ENCODE measurements at places on chromosomes 12 and 14. TPM values are rescaled to one million over a fixed set of nuclear protein-coding genes. Genes with fewer than 3 reads are reported as not detected.

Gene MFAP5
- not detected for total RNA-seq

DNA sequence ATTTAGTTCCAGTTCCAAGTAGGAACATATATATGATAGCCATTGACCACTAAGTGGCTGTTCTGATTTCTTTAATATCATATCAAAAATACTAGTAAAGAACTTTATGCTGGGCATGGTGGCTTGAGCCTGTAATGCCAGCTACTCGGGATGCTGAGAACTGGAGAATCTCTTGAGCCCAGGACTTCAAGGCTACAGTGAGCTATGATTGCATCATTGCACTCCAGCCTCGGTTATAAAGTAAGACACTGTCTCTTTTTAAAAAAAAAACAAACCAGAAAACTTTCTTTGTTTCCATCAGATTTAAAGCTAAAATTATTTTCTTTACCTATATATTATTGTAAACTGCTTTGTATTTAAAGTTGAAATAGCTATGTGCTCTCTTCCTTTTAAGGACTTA is 127.0 kb downstream of the SCAF11 start:
- DNase-seq: no peak
- no peak overlapping the region for H3K27ac ChIP-seq
- H3K36me3 ChIP-seq: peaks cover 6% of the 10 kb centered on the region
- H3K4me1 ChIP-seq: no peaks in the 10 kb centered on the region
- no peak overlapping the region for H3K4me3 ChIP-seq

GRCh38 chr14:51487848-51488247 is 163.9 kb upstream of the FRMD6 start:
- no peaks in the 10 kb centered on the region for H3K36me3 ChIP-seq
- no peak overlapping the region for H3K4me3 ChIP-seq
- H3K27ac ChIP-seq: no peak overlapping the region
- H3K27me3 ChIP-seq: no peaks in the 10 kb centered on the region
- DNase-seq: no peak

DNA sequence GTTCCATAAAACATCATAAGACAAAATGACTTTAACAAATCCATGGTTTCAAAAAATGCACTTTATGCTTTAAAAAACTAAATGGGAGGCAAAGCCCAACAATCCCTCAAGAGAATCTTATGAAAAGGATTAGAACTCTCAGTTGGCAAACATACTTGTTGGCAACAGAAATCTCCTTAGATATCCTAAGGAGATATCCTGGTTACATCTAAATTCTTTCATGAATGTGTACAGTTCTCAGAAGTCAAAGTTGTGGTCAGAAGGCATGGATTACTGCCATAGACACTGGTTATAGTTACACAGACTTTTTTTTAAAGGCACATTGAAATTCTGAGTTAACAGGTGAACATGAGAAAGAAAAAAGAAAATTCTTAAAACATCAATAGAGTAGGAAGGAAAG is 17.5 kb upstream of the ISM2 start:
- H3K27me3 ChIP-seq: no peaks in the 10 kb centered on the region
- H3K27ac ChIP-seq: no peak overlapping the region
- no peak for DNase-seq

Gene DPY19L2
- 9.2 TPM for total RNA-seq

Gene ADAM21
- 0.17 TPM for total RNA-seq

GRCh38 chr12:7451756-7452155 is 7.8 kb upstream of the CD163L1 start:
- no peak overlapping the region for H3K4me3 ChIP-seq
- no peak for DNase-seq
- H3K27me3 ChIP-seq: no peaks in the 10 kb centered on the region
- H3K4me1 ChIP-seq: peaks cover 8% of the 10 kb centered on the region
- H3K27ac ChIP-seq: no peak overlapping the region

GRCh38 chr12:22101749-22102243 is 55.8 kb downstream of the CMAS start:
- H3K27ac ChIP-seq: no peak overlapping the region
- peak; percentile 11 for DNase-seq
- peaks cover 35% of the 10 kb centered on the region for H3K27me3 ChIP-seq

GRCh38 chr12:12946686-12947355 is 5.1 kb downstream of the GPRC5D start:
- H3K27me3 ChIP-seq: no peaks in the 10 kb centered on the region
- no peak overlapping the region for H3K27ac ChIP-seq
- peaks cover 20% of the 10 kb centered on the region for H3K4me1 ChIP-seq
- DNase-seq: no peak

DNA sequence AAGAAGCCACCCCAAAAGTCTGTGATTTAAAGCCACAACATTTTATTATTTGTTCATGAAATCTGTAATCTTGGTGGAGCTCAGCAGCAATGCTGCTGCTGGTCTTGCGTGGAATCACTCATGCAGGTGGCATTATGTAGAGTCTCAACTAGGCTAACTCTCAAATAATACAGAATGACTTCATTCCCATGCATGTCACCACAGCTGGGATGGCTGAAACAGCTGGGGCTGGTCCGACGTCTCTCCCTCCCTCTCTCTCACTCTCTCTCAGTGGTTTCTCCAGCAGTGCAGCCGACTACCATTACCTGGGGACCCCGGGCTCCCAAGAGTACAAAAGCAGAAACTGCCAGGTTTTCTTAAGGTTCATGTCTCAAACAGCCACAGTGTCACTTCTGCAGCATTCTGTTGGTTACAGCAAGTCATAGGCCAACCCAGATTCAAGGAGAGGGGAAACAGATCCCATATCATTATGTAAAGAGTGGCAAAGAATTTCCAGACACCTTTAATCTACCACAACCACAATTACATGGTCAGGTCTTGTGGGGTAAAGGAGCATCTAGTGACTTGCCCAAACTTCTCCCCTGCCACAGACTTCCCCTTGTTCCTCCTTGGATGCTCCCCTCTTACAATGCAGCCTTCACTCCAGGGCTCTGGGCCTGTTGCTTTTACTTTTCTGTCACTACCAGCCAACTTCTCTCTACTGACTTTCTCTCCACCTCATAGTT is 192.0 kb upstream of the HMGA2 start:
- peaks cover 20% of the 10 kb centered on the region for H3K36me3 ChIP-seq
- H3K4me3 ChIP-seq: peak overlapping the region; percentile 31
- H3K27ac ChIP-seq: peak overlapping the region; percentile 90
- DNase-seq: no peak
- no peaks in the 10 kb centered on the region for H3K27me3 ChIP-seq
- peaks cover 67% of the 10 kb centered on the region for H3K4me1 ChIP-seq

Gene SERPINA3
- total RNA-seq: 1,748 TPM

Gene RNU4-1
- total RNA-seq: 3,670 TPM

Gene TOMM20L
- total RNA-seq: not detected

- H3K4me1 ChIP-seq: no peaks in the 10 kb centered on the region
- no peaks in the 10 kb centered on the region for H3K36me3 ChIP-seq
- DNase-seq: no peak
- no peak overlapping the region for H3K27ac ChIP-seq
These were observed 163.1 kb downstream of the CALM1 start for GRCh38 chr14:90559811-90560492.

- no peak overlapping the region for H3K4me3 ChIP-seq
- H3K4me1 ChIP-seq: no peaks in the 10 kb centered on the region
- no peak overlapping the region for H3K27ac ChIP-seq
- peaks cover 88% of the 10 kb centered on the region for H3K27me3 ChIP-seq
These were observed 126.7 kb downstream of the PHETA1 start for GRCh38 chr12:111242184-111242583.

GRCh38 chr14:103530831-103531230 is 1.8 kb downstream of the TRMT61A start:
- peaks cover 48% of the 10 kb centered on the region for H3K36me3 ChIP-seq
- H3K27me3 ChIP-seq: no peaks in the 10 kb centered on the region
- H3K27ac ChIP-seq: no peak overlapping the region
- peaks cover 19% of the 10 kb centered on the region for H3K4me1 ChIP-seq

Gene NDRG2
- total RNA-seq: 16.0 TPM

DNA sequence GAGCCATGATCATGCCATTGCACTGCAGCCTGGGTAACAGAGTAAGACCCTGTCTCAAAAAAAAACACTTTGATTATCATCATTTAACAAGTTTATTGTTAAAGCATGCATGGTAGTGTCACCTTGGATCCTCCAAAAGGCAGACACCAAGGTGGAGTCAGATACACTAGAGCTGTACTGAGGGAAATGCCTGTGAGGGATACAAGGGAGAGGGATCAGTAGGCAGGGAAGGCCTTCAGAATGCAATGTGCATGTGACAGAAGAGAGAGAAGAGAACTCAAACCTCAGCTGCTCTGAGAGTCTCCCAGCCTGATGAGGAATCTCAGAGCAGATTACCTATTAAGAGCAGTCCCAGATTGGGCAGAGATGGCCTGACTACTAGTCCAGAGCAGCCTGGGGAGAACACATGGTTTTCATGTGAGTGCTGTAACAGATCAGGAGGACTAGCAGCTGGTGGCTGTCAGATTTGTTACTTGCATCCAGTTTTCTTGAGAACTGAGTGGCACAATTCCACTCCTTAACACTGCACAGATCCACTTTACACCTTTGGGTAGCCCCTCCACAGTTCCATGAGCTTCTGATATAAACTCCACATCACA is 38.0 kb upstream of the A2ML1 start:
- no peak overlapping the region for H3K27ac ChIP-seq
- no peaks in the 10 kb centered on the region for H3K27me3 ChIP-seq
- no peak for DNase-seq

GRCh38 chr12:105288311-105288996 is 42.0 kb upstream of the C12orf75 start:
- no peaks in the 10 kb centered on the region for H3K27me3 ChIP-seq
- H3K4me3 ChIP-seq: no peak overlapping the region
- H3K27ac ChIP-seq: no peak overlapping the region
- H3K4me1 ChIP-seq: peaks cover 16% of the 10 kb centered on the region
- peaks cover 2% of the 10 kb centered on the region for H3K36me3 ChIP-seq
- DNase-seq: no peak

Gene GPATCH2L
- 53.8 TPM for total RNA-seq

DNA sequence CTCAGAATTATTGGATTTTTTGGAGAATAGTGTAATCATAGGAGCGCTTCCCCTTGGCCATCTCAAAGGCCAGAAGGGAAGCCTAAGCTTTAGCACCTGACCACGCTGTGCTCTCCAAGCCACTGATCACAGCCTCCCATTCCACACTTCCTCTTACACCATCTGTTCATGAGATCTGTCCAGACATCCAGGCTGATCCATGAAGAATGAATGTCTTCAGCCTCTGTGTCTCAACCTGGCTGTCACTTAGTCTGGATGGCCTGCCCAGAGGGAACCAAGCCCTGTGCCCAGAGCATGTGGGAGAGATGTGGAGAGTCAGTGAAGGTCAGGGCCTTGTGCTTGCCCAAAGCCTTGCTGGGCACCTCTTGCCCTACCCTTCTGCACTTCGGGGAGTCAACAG is 40.5 kb downstream of the TSPAN11 start:
- peaks cover 9% of the 10 kb centered on the region for H3K4me1 ChIP-seq
- no peak overlapping the region for H3K4me3 ChIP-seq
- no peak overlapping the region for H3K27ac ChIP-seq
- peaks cover 97% of the 10 kb centered on the region for H3K27me3 ChIP-seq
- no peak for DNase-seq
- no peaks in the 10 kb centered on the region for H3K36me3 ChIP-seq

DNA sequence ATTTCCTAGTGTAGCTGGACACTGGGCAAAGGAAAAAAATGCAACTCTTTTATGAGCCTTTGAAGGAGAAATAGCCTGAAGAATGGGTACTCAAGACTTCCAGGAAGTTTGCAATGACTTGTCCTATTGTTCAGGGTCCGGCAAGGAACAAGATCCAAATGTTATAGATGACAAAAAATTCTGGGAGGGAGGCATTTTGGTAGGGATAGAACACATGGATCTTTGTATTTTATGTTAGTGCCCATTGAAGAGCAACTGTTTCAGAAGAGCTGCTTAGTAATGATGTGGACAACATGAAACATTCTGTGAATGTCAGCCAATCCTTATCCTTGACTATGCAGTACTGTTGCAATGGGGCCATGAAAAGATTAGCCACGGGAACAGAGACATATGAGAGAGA is 138.0 kb downstream of the MGAT4C start:
- no peak overlapping the region for H3K27ac ChIP-seq
- H3K36me3 ChIP-seq: no peaks in the 10 kb centered on the region
- no peaks in the 10 kb centered on the region for H3K27me3 ChIP-seq

Gene ERBB3
- total RNA-seq: 170 TPM

Gene JDP2
- total RNA-seq: 18.8 TPM

Gene GLIPR1L1
- not detected for total RNA-seq

Gene PPP2R3C
- 15.8 TPM for total RNA-seq

DNA sequence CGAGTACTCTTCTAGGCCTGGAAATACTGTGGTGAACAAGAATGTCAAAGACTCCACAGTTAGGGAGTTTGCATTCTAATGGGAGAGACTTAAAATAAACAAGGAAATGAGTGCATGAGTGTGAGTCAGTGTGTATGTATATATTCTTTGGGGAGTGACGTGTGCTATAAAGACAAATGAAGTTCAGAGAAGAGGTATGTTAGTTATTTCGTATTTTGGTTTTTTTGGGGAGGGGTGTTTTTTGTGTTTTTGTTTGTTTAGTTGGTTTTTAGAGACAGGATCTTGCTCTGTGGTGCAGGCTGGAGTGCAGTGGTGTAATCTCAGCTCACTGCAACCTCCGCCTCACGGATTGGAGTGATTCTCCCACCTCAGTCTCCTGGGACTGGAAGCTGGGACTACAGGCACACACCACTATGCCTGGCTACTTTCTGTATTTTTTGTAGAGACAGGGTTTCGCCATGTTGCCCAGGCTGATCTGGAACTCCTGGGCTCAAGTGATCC is 74.3 kb downstream of the SRGAP1 start:
- peaks cover 19% of the 10 kb centered on the region for H3K36me3 ChIP-seq
- peak overlapping the region; percentile 33 for H3K4me3 ChIP-seq
- H3K27me3 ChIP-seq: no peaks in the 10 kb centered on the region
- peak; percentile 38 for DNase-seq

Gene LRP10
- total RNA-seq: 121 TPM

Gene DLK1
- not detected for total RNA-seq

GRCh38 chr14:25111061-25111601 is 61.2 kb upstream of the STXBP6 start:
- no peaks in the 10 kb centered on the region for H3K27me3 ChIP-seq
- H3K27ac ChIP-seq: peak overlapping the region; percentile 54
- H3K4me1 ChIP-seq: peaks cover 39% of the 10 kb centered on the region
- no peak overlapping the region for H3K4me3 ChIP-seq
- peaks cover 4% of the 10 kb centered on the region for H3K36me3 ChIP-seq

- no peak overlapping the region for H3K4me3 ChIP-seq
- H3K36me3 ChIP-seq: no peaks in the 10 kb centered on the region
- H3K27ac ChIP-seq: no peak overlapping the region
- H3K27me3 ChIP-seq: peaks cover 75% of the 10 kb centered on the region
- DNase-seq: no peak
- no peaks in the 10 kb centered on the region for H3K4me1 ChIP-seq
These were observed 2.0 kb downstream of the RIMBP2 start for GRCh38 chr12:130714091-130714590.

GRCh38 chr12:120247621-120248030 is 17.9 kb downstream of the PXN start:
- DNase-seq: no peak
- H3K4me3 ChIP-seq: no peak overlapping the region
- H3K27ac ChIP-seq: peak overlapping the region; percentile 11
- H3K27me3 ChIP-seq: no peaks in the 10 kb centered on the region
- H3K4me1 ChIP-seq: peaks cover 56% of the 10 kb centered on the region

All from Calu3 (cell line).